Keratinocyte (primary cell): ENCODE measurements at places on chromosomes 11 and 22.

GRCh38 chr11:1936072-1936780 is 10.9 kb upstream of the MRPL23 start:
- DNase-seq: no peak
- H3K27me3 ChIP-seq: no peaks in the 10 kb centered on the region
- H3K27ac ChIP-seq: no peak overlapping the region
- H3K4me1 ChIP-seq: no peaks in the 10 kb centered on the region
- H3K4me3 ChIP-seq: no peak overlapping the region

DNA sequence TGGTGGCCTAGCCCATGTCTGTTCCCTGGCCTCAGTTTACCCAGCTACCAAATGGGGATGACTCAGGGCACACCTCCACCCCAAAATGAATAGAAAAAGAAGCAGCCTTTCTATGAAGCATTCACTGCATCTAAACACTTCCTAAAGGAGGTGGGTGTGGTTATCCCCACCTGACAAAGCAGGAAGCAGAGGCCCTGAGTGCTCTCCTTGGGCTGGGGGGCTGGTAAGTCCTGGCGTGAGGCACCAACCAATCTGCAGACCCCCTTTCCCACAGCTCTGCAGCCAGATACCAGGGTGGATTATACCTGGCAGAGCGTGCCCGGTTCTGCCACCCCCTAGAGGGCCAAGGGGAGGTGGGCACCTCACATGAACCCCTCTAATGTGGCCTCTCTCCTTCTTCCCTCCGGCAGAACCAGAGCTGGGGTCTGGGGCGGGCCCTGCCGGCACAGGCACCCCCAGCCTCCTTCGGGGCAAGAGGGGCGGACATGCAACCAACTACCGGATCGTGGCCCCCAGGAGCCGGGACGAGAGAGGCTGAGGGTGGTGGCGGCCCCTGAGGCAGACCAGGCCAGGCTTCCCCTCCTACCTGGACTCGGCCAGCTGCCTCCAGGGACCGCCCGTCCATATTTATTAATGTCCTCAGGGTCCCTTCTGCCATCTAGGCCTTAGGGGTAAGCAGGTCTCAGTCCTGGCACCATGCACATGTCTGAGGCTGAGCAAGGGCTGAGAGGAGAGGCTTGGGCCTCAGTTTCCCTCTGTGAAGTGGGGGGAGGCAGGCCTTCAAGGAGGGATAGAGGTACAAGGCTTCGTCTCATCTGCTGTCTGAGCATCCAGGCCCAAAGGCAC is 9.2 kb downstream of the RHBDD3 start:
- no peak for DNase-seq
- no peak overlapping the region for H3K4me3 ChIP-seq
- H3K27me3 ChIP-seq: no peaks in the 10 kb centered on the region
- no peak overlapping the region for H3K27ac ChIP-seq
- H3K4me1 ChIP-seq: no peaks in the 10 kb centered on the region
- peaks cover 2% of the 10 kb centered on the region for H3K36me3 ChIP-seq

DNA sequence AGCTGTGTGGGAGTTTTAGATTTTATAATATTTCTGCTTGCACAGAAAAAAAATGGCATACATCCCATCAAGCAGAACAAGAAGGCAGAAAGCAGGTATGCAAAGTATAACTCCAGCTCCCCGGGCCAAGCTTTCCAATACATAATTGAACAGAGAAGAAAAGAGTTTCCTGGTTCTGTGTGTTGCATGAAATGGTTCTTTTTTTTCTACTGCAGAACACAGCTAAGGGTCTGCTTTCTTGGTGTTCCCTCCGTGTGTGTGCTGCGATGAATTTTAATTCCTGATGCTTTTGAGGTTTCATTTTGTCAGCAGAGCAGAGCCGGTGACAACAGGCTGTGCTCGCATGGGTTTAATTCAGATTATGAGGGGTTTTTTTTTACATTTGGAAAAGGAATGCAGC is 70.7 kb upstream of the TTC12 start:
- no peak for DNase-seq
- no peak overlapping the region for H3K27ac ChIP-seq
- no peaks in the 10 kb centered on the region for H3K27me3 ChIP-seq
- no peaks in the 10 kb centered on the region for H3K36me3 ChIP-seq
- no peak overlapping the region for H3K4me3 ChIP-seq
- H3K4me1 ChIP-seq: no peaks in the 10 kb centered on the region

DNA sequence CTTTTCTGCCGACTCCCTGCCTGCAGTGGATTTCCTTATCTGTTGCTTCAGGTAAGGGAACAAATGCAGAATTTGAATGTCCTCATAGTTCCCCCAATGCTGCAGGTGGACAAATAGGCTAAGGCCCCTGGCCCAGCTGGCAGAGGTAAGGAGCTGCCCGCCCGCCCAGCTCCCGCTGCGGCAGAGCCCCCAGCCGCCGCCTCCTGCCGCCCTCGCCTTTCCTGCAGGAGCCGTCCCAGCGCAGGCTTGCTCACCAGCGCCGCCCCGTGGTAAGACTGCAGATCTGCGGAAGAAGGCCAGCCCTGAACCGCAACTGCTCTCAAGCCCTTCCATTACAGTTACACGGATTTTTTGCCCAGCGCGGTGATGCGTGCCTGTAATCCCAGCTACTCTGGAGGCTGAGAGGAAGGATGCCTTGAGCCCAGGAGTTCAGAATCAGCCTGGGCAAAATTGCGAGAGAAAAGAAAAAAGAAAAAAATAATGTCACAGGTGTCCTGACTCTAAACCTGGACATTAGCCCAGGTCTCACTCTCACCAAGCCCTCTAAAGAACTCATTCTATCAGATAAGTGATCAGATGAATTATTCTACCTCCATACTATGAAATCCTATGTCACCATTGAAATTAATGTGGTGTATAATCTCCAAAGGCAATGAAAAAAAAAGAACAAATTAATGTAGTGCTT is 51.2 kb upstream of the EMID1 start:
- no peaks in the 10 kb centered on the region for H3K27me3 ChIP-seq
- H3K4me1 ChIP-seq: no peaks in the 10 kb centered on the region
- H3K27ac ChIP-seq: no peak overlapping the region
- no peak for DNase-seq
- H3K36me3 ChIP-seq: no peaks in the 10 kb centered on the region

DNA sequence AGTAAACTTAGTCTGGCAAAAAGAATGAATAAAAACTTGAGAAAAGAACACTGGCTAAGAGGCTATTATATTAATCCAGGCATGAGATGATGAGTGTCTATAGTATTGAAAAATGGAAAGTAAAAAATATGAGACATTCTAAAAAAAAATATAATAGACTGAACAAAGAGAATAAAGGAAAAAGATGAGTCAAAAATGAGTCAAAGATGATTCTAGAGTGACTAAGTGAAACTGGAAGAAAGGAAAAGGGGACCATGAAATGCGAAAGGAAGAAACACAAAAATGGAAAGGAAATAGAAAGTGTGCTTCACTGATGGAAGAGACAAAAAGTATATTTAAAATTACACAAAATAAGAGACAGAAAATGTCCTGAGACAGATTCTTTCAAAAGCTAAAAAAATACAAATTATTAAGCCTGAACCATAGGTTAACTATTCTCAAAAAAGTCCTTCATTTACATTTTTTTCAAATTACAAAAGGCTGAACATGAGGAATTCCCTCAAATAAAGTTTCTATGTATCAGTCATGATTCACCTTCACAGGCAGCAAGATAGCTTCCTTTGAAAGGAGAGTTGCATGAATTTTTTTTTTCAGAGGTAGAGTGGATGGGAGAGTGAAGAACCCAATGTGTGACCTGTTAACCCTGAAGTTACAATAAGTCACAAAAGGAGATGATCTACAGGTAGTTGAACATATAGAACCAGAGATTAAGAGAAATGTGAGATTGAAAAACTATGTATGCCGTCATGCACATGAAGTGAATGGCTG is 75.2 kb downstream of the EIF3M start:
- H3K4me1 ChIP-seq: peaks cover 12% of the 10 kb centered on the region
- peak overlapping the region; percentile 67 for H3K27ac ChIP-seq
- no peaks in the 10 kb centered on the region for H3K36me3 ChIP-seq
- no peak overlapping the region for H3K4me3 ChIP-seq
- no peaks in the 10 kb centered on the region for H3K27me3 ChIP-seq

GRCh38 chr11:95138448-95138847 is 48.8 kb downstream of the ENDOD1 start:
- no peak for DNase-seq
- H3K36me3 ChIP-seq: no peaks in the 10 kb centered on the region
- peaks cover 22% of the 10 kb centered on the region for H3K4me1 ChIP-seq
- no peaks in the 10 kb centered on the region for H3K27me3 ChIP-seq
- no peak overlapping the region for H3K4me3 ChIP-seq

GRCh38 chr11:96218006-96218405 is 125.0 kb downstream of the MAML2 start:
- no peaks in the 10 kb centered on the region for H3K36me3 ChIP-seq
- no peak for DNase-seq
- H3K27me3 ChIP-seq: no peaks in the 10 kb centered on the region
- H3K4me3 ChIP-seq: no peak overlapping the region

- no peak overlapping the region for H3K27ac ChIP-seq
- no peaks in the 10 kb centered on the region for H3K36me3 ChIP-seq
- no peaks in the 10 kb centered on the region for H3K27me3 ChIP-seq
- no peaks in the 10 kb centered on the region for H3K4me1 ChIP-seq
- DNase-seq: no peak
Observed at GRCh38 chr22:43587574-43587973, 175.8 kb downstream of the MPPED1 start.

- peaks cover 10% of the 10 kb centered on the region for H3K4me1 ChIP-seq
- H3K4me3 ChIP-seq: no peak overlapping the region
- H3K27me3 ChIP-seq: no peaks in the 10 kb centered on the region
- no peak for DNase-seq
- H3K27ac ChIP-seq: no peak overlapping the region
- H3K36me3 ChIP-seq: no peaks in the 10 kb centered on the region
Observed at GRCh38 chr22:24186892-24187670, 5.8 kb downstream of the SUSD2 start.

GRCh38 chr11:65613091-65613928 is 711 bp downstream of the MAP3K11 start:
- DNase-seq: no peak
- no peaks in the 10 kb centered on the region for H3K27me3 ChIP-seq
- H3K4me3 ChIP-seq: peak overlapping the region; percentile 96
- peaks cover 25% of the 10 kb centered on the region for H3K4me1 ChIP-seq

DNA sequence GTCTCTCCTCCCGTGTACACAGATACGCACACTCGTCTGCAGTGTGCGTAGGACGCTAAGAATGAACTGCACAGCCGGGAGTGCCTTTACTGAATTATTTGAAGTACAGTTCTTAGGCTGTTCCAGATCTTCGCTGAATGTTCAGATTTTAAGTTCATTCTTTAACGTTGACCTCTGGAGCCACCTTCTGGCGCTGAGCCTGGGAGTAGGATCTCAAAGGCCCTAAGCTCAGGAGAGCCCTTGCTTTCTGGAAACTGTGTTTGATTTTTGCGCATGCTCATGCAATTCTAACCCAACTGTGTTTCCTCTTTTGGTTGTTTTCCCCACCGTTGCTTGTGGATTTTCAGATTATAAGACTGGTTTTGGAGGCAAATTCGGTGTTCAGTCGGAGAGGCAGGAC is 22.8 kb downstream of the CTTN start:
- DNase-seq: no peak
- no peak overlapping the region for H3K27ac ChIP-seq
- H3K36me3 ChIP-seq: peaks cover 73% of the 10 kb centered on the region
- H3K27me3 ChIP-seq: no peaks in the 10 kb centered on the region
- no peak overlapping the region for H3K4me3 ChIP-seq

DNA sequence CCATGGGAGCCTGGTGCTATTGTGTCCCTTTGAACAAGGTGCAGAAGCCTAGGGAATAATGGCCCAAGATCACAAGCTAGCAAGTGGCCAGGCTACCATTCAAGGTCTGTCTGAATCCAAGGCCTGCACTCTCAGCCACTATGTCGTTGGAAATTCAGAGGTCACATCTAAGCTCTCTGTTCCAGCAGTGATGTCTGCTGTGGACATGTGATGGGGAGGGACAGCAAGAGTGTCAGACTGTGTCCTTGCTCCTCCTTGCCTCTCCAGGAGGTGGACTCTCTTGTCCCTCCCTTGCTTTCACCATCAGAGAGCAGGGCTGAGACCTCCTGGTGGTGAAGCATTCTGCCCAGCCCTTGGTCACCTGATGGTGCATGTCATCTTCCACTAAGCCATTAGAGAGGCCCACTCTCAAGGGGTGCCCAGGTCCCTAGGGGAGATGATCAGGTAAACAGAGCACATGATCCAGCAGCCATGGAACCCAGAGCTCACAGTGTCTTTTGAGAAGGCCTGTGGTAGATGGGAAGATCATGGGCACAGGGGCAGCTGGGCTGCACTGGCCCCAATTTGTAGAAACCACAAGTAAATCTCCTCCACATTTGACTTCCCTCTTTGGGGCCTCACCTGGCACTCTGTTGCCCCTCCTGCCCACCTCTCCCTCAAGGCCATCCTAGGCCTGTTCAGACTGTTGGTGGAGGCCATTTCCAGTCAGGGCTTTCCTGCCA is 37.1 kb upstream of the SUSD2 start:
- no peak overlapping the region for H3K27ac ChIP-seq
- no peaks in the 10 kb centered on the region for H3K36me3 ChIP-seq
- no peaks in the 10 kb centered on the region for H3K27me3 ChIP-seq
- no peak overlapping the region for H3K4me3 ChIP-seq

DNA sequence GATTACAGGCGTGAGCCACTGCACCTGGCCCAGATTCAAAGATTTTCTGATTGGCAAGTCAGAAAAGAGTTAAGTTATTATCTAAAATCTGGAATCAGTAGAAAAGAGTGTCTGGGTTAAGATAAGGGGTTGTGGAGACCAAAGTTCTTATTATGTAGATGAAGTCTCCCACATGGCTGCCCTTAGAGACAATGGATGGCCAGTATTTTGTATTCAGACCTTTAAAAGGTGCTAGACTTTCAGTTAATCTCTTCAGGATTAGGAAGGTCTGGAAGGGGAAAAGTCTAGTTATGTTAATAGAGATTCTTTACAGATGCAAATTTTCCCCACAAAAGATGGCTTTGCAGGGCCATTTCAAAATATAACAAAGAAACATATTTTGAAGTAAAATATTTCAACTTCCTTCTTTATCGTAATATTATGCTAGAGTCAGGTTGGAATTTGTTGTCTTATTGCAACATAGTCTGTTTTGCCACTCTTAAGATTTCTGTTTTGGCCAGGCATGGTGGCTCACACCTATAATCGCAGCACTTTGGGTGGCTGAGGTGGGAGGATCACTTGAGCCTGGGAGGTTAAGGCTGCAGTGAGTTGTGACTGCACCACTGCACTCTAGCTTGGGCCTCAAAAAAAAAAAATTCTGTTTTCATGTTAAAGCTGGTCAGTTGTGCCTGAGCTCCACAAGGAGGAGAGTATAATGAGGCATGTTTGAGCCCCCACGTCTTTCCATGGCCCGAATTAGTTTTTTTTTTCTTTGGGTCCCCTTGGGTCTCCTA is 14.0 kb downstream of the GRAMD1B start:
- H3K4me3 ChIP-seq: no peak overlapping the region
- H3K27me3 ChIP-seq: peaks cover 1% of the 10 kb centered on the region
- DNase-seq: no peak
- H3K36me3 ChIP-seq: no peaks in the 10 kb centered on the region
- no peaks in the 10 kb centered on the region for H3K4me1 ChIP-seq
- no peak overlapping the region for H3K27ac ChIP-seq

- no peaks in the 10 kb centered on the region for H3K27me3 ChIP-seq
- H3K36me3 ChIP-seq: no peaks in the 10 kb centered on the region
- H3K4me1 ChIP-seq: peaks cover 6% of the 10 kb centered on the region
- no peak overlapping the region for H3K27ac ChIP-seq
Observed at GRCh38 chr11:24588081-24588480, 91.2 kb downstream of the LUZP2 start.
